Stimulated activated CD4-positive, alpha-beta T cell treated with anti-CD3 and anti-CD28 coated beads, Interleukin-1b, Interleukin-23, amount 100 ng/mL, for 24 hours (primary cell): ENCODE measurements at places on chromosomes 3 and 15.

DNA sequence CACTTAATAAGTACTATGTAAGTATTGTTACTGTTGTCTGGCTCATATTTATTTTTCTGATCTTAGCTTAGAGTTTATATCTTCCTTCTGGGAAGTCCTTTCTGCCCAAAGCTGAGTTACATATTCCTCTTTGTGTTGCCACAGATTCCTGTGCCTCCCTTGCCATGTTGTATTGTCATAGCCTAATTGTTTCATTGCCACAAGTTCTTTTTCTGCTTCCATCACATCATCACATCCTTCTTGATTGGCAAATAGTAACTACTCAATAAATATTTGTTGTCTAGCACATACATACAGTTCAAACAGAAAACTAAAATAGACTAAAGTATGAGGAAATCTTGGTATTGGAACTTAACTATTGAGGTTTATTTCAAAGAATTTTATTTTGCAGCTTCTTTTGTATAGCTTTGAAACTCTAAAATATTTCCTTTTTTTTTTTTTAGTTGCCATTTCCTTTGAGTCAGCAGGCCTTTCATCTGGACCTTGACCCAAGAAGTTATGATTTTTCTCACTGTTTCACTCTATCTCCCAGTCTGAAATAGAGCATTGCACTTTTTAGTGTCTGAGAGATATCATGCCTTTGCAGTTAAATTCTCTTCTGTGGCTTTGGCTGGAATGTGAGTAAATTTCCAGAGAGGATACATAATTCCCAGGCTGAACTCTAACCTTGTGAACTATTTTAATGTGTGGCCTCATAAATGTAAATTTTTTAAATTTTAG, 98.2 kb downstream of the ZNF609 start:
- DNase-seq: no peak

DNA sequence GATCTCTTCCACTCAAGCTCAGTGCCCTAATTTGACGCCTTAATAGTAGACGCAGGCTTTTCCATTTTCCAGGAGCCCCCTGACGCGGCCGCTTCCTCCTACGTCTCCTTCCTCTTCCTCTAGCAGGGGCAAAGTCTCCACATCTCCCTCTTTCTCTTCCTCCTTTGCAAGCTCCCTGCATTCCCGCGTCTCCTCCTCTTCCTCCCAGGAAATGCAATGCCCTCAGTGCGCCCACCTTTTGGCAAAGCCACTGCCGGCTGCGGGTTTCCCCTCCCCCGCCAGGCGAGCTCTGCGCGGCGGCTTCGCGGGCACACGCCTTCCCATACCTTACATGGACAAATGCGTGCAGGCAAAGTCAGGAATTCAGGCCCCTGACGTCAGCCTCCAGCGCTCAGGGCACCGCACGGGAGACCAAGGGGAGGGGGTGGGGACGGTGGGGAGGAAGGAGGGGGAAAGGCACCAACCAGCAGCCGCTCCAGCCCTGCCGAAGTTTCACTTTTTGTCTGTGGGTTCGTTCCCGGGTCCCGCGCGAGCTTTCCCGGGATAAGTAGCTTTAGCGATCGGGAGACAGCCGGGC, 432 bp upstream of the LPP start:
- DNase-seq: no peak

GRCh38 chr15:80514071-80514780, 110.0 kb downstream of the ARNT2 start:
- no peak for DNase-seq

DNA sequence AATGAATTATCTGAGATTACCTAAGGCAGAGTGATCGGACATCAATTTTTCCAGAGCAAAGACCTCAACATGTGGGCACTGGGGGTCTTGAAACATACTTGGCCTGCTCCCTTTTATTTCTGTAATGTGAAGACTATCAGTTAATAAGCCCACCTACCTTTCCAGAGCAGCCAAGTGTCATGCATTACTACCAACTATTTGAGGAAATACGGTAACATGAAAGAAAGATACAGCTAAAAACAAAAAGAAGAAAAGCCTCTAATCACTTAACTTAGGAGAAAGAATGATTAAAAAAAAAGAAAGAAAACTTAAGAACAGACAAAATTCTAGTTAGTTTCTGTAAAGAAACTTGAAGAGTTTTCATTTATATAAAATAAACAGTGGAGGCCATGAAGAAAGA, 73.9 kb downstream of the BTLA start:
- DNase-seq: no peak

- no peak for DNase-seq
Observed at GRCh38 chr3:171013822-171014748, 12.4 kb downstream of the SLC2A2 start.
